ENCODE measurements at places on chromosomes 16 and 17. TPM values are rescaled to one million over a fixed set of nuclear protein-coding genes. Genes with fewer than 3 reads are reported as not detected.

Gene TPPP3
- not detected for total RNA-seq

Gene LITAFD
- total RNA-seq, result not detected

Gene PABPN1L
- not detected for total RNA-seq

Gene GPRC5C
- 0.63 TPM for total RNA-seq

Gene SMIM5
- total RNA-seq, result 0.24 TPM

Gene FGF11
- total RNA-seq, result 0.19 TPM

Gene DNASE1
- 3.7 TPM for total RNA-seq

Gene FOXL1
- not detected for total RNA-seq

Gene FAM83G
- total RNA-seq, result 27.0 TPM

Gene CA4
- total RNA-seq, result not detected

Gene GLYR1
- total RNA-seq, result 114 TPM
